AG09309 (cell line): ENCODE measurements at places on chromosomes 6 and 20.

DNA sequence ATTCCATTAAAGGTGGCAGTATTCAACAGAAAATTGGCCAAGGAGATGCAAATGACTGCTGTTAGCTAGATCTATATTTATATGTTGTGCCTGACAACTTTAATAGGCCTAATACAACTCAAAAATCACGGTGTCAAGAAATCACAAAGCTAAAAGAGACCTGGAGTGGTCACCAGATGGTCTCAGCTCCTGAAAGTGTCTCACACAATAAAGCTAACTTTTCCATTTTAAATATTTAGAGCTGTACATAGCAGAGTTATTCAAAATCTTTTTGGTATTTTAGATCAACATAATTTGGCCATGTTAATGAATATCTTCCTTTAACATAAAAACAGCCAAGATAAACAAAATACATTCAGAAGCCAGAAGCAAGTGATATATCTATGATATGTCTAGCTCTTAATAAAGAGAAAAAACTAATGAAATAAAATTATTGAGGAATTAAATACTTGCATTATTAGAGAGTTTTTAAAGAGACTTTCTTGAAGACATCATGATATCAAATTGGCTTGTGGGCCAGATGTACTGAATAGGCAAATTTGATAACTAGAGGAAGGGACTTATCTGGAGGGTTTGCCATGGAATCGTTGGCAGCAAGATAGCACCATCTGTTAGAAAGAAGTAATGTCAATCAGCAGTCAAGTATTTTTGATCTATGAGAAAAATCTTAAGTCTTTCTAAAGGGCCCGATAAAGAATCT lies 84.9 kb upstream of the SCAF8 start:
- DNase-seq, result no peak

DNA sequence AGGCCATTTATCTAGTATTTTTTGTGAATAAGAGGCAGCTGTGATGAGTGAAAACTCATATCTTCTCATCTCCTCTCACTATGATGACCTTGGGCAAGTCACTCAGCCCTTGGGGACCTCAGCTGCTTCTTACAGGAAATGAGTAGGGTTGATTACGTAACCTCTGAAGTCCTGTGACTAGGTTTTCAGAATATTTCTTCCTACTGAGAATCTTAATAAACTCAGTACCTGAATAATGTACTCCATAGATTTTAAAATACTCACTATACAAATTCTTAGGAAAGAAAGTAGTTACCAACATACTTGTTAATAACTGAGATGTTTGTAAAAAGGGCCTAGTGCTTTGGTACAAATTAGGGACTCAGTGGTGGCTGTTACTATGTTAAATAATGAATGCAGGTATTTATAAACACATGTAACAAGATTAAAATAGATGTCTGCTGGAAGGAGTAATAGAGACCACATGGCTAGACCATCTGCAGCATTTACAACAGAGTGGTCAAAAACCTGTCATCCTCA lies 60.9 kb downstream of the RPRD1B start:
- DNase-seq, result no peak

DNA sequence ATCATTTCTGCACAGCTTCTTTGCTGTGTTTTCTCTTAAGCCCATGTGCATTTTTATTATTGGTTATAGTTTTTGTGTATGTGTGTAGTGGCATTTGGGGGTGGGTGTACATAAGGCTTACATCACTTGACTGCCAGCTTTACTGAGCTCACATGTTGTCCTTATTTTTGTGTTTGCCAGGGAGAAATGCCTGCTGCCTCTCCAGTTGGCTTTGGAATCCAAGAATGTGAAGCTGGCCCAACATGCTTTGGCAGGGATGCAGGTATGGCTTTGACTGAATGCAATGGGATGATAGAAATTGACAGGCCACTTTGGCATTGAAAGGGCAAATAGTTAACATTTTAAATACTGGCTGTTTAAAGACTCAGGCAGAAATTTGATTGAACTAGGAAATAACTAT lies 11.4 kb downstream of the PBOV1 start:
- DNase-seq, result no peak

DNA sequence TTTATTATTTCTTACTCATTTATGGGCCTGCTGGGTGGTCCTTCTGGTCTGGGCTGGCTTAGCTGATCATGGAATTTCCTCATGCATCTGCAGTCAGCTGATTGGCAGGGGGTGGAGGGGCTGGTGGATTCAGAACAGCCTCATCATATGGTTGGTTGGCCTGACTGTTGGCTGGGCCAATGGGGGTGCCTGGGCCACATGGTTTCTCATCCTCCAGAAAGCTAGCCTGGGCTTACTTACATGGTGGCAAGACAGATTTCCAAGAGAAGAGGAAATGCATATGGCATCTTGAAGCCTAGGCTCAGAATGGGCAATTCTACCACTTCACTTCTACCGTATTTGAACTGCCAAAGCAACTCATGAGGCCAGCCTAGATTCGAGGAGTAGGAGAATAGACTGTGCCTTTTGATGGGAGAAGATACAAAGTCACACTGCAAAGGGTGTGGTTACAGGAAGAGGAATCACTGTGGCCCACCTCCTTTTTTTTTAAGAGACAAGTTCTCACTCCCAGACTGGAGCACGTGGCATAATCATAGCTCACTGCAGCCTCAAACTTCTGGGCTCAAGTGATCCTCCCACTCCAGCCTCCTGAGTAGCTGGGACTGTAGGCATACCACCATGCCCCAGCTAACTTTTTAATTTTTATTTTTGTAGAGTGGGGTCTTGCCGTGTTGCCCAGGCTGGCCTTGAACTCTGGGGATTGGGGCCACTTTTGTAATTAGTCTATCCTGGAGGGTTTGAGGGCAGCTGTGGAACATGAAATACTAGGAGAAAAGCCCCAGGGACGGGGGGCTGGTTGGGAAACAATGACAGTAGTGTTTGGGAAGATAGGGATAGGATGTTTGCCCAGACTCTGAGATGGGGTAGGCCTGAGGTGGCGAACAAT lies 47.6 kb upstream of the RNF24 start:
- DNase-seq, result no peak

GRCh38 chr20:21509597-21510371 lies 4.1 kb downstream of the NKX2-2 start:
- peak; percentile 17 for DNase-seq
